ENCODE measurements at places on chromosomes 1 and 21. TPM values are rescaled to one million over a fixed set of nuclear protein-coding genes. Genes with fewer than 3 reads are reported as not detected.

PPM1J gene
- 0.74 TPM for total RNA-seq

TIPRL gene
- total RNA-seq: 34.1 TPM

MXRA8 gene
- 0.56 TPM for total RNA-seq

KRTAP13-2 gene
- not detected for total RNA-seq

LEFTY1 gene
- total RNA-seq: 0.19 TPM

NPR1 gene
- total RNA-seq: 56.5 TPM

OR13G1 gene
- not detected for total RNA-seq

LRRC71 gene
- 0.34 TPM for total RNA-seq

FAM163A gene
- total RNA-seq: 0.05 TPM

LYPD8 gene
- 0.23 TPM for total RNA-seq

KLF17 gene
- total RNA-seq: not detected

VSIG8 gene
- total RNA-seq: 0.09 TPM

Data from dermis blood vessel endothelial cell (primary cell).